ENCODE measurements at places on chromosomes 1 and 21. TPM values are rescaled to one million over a fixed set of nuclear protein-coding genes. Genes with fewer than 3 reads are reported as not detected.
A peak's percentile ranks its signal among the peaks of the same experiment; 100 is the strongest.

GRCh38 chr1:118204648-118205047 is 19.6 kb upstream of the SPAG17 start:
- H3K4me1 ChIP-seq = no peaks in the 10 kb centered on the region
- no peak for DNase-seq
- H3K4me3 ChIP-seq = no peak overlapping the region
- H3K27ac ChIP-seq = no peak overlapping the region
- no peaks in the 10 kb centered on the region for H3K27me3 ChIP-seq

DNA sequence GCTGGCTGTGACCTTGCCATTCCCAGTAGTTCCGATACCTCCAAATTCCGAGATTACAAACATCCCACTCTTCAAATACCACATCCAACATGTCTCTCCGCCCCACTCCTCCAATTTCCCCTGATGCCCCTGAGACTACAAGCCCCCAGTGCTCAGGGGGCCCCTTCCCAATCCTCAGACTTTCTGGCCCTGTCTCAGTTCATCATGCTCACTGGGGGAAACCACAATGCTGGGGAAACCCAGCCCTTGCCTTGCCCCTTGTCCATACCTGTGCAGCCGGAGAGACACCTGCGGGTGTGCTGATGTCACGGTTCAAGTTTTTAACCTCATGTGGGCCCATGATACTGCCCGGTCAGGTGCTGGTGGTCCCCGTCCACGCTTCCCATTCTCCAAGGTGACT is 226.6 kb downstream of the CAMTA1 start:
- no peaks in the 10 kb centered on the region for H3K36me3 ChIP-seq
- no peak for DNase-seq
- no peak overlapping the region for H3K4me3 ChIP-seq
- H3K27ac ChIP-seq = no peak overlapping the region

DNA sequence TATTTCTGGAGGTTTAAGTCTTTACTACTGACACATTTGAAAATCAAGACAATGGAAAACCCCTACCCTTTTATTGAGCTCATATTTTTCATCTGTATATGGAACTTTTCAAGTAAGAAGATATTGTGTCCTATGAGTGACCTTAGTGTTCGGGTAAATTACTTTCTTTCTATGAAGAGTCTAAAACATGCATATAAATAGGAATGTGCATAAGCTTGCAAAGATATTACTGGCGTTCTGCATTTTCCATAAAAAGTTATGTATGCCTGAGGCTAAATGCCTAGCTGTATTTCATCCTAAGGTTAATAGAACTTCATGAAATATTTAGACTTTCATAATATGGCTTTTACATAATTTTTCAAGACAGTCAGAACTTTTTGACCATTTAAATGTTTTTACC is 495.8 kb upstream of the ADAMTS5 start:
- no peaks in the 10 kb centered on the region for H3K36me3 ChIP-seq
- no peak overlapping the region for H3K4me3 ChIP-seq
- DNase-seq = no peak
- no peak overlapping the region for H3K27ac ChIP-seq
- no peaks in the 10 kb centered on the region for H3K4me1 ChIP-seq

- no peaks in the 10 kb centered on the region for H3K27me3 ChIP-seq
- H3K36me3 ChIP-seq = no peaks in the 10 kb centered on the region
- H3K4me1 ChIP-seq = peaks cover 11% of the 10 kb centered on the region
Measured at GRCh38 chr1:93021539-93022134, 57.4 kb upstream of the MTF2 start.

GRCh38 chr21:39720126-39720778 is 24.7 kb upstream of the IGSF5 start:
- no peaks in the 10 kb centered on the region for H3K36me3 ChIP-seq
- peaks cover 20% of the 10 kb centered on the region for H3K27me3 ChIP-seq
- no peak for DNase-seq
- H3K4me1 ChIP-seq = no peaks in the 10 kb centered on the region

DNA sequence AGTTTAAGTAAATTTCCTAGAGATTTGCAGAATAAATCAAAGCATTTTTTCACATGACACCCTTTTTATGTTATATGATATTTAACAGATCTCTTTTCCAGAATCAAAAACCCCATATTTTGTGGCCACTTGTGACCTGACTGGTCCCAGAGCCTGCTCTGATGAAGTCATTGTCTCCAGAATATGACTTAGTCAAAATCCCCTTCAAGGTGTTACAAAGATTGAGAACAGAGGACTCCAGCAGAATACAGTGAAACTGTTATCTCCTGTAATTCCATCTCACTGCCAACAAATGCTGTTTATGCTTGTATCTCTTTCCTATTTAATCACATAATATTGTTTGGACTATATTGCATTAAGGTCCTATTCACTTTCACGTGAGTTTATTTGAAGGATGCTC is 25.6 kb downstream of the RGS1 start:
- DNase-seq = no peak
- H3K4me1 ChIP-seq = peaks cover 16% of the 10 kb centered on the region
- no peaks in the 10 kb centered on the region for H3K36me3 ChIP-seq
- no peak overlapping the region for H3K27ac ChIP-seq
- H3K4me3 ChIP-seq = no peak overlapping the region

GRCh38 chr1:3914331-3914851 is 14.3 kb upstream of the C1orf174 start:
- H3K4me3 ChIP-seq = no peak overlapping the region
- peaks cover 20% of the 10 kb centered on the region for H3K4me1 ChIP-seq
- no peaks in the 10 kb centered on the region for H3K36me3 ChIP-seq
- DNase-seq = no peak
- H3K27ac ChIP-seq = no peak overlapping the region

GRCh38 chr1:23168079-23168444 is 594 bp downstream of the LUZP1 start:
- no peak for DNase-seq
- H3K27me3 ChIP-seq = no peaks in the 10 kb centered on the region
- H3K4me1 ChIP-seq = peaks cover 26% of the 10 kb centered on the region
- peak overlapping the region; percentile 96 for H3K4me3 ChIP-seq

- no peaks in the 10 kb centered on the region for H3K36me3 ChIP-seq
- H3K27ac ChIP-seq = no peak overlapping the region
- DNase-seq = no peak
- H3K4me1 ChIP-seq = no peaks in the 10 kb centered on the region
- H3K4me3 ChIP-seq = no peak overlapping the region
- no peaks in the 10 kb centered on the region for H3K27me3 ChIP-seq
Measured at GRCh38 chr1:68558321-68559026, 61.6 kb upstream of the DEPDC1 start.

DNA sequence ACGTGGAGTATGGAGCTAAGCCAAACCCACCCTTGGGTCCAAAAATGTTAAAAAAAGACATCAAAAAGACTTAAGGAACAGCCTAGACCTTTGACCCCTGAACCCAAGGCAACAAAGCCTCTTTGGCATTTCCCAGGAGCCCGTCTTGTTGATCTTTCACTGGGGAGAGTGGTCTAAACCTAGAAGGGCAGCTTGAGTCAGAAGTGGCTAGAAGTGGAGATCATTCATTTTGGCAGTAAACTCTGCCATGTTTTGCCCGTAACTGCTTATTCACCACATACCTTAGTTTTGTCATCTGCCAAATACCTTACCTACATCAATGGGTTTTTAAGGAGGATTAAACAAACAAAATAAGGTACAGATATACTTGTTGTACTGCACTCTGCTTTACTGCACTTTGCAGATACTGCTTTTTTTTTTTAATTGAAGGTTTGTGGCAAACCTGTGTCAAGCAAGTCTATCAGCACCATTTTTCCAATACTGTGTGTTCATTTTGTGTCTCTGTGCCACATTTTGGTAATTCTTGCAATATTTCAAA is 1.7 kb upstream of the CTSE start:
- no peak for DNase-seq
- H3K4me3 ChIP-seq = no peak overlapping the region
- H3K36me3 ChIP-seq = no peaks in the 10 kb centered on the region
- H3K27me3 ChIP-seq = no peaks in the 10 kb centered on the region

- no peaks in the 10 kb centered on the region for H3K36me3 ChIP-seq
- no peak overlapping the region for H3K27ac ChIP-seq
- H3K4me3 ChIP-seq = no peak overlapping the region
- H3K4me1 ChIP-seq = peaks cover 17% of the 10 kb centered on the region
- H3K27me3 ChIP-seq = peaks cover 8% of the 10 kb centered on the region
Measured at GRCh38 chr21:15122241-15122640, 57.4 kb upstream of the NRIP1 start.

GRCh38 chr1:103496014-103496635 is 29.4 kb upstream of the RNPC3 start:
- no peak overlapping the region for H3K4me3 ChIP-seq
- DNase-seq = no peak
- H3K27me3 ChIP-seq = peaks cover 12% of the 10 kb centered on the region
- no peaks in the 10 kb centered on the region for H3K4me1 ChIP-seq
- peaks cover 5% of the 10 kb centered on the region for H3K36me3 ChIP-seq

DNA sequence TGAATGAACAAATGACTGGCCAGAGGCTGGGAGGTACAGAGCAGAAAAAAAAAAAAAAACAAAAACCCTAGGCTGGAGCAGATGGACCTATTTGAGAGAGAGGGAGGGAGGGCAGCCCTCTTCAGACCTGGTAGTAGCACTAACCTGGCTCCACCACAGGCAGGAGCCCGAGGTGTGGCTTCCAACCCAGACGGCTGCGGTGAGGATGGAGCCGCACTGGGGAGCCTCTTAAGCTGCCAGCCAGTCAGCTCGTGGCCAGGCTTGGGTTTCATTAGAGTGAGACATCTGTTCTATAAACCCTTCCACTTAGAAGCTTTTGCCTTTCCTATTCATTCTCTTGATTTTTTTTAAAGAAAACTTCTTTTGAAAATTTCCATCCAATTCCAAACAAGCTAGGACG is 16.8 kb downstream of the LGR6 start:
- peaks cover 50% of the 10 kb centered on the region for H3K27me3 ChIP-seq
- no peaks in the 10 kb centered on the region for H3K36me3 ChIP-seq
- H3K27ac ChIP-seq = no peak overlapping the region
- H3K4me3 ChIP-seq = no peak overlapping the region
- no peak for DNase-seq

GRCh38 chr1:76033800-76034475 is 40.6 kb upstream of the ST6GALNAC3 start:
- H3K36me3 ChIP-seq = no peaks in the 10 kb centered on the region
- peaks cover 5% of the 10 kb centered on the region for H3K27me3 ChIP-seq

GRCh38 chr1:145995148-145995881 is 1.1 kb downstream of the TXNIP start:
- peaks cover 41% of the 10 kb centered on the region for H3K36me3 ChIP-seq
- DNase-seq = no peak
- H3K27ac ChIP-seq = peak overlapping the region; percentile 82
- no peaks in the 10 kb centered on the region for H3K27me3 ChIP-seq

- no peak overlapping the region for H3K27ac ChIP-seq
- no peaks in the 10 kb centered on the region for H3K27me3 ChIP-seq
- DNase-seq = no peak
- H3K4me3 ChIP-seq = no peak overlapping the region
Measured at GRCh38 chr1:245762396-245762910, 607.7 kb downstream of the KIF26B start.

DNA sequence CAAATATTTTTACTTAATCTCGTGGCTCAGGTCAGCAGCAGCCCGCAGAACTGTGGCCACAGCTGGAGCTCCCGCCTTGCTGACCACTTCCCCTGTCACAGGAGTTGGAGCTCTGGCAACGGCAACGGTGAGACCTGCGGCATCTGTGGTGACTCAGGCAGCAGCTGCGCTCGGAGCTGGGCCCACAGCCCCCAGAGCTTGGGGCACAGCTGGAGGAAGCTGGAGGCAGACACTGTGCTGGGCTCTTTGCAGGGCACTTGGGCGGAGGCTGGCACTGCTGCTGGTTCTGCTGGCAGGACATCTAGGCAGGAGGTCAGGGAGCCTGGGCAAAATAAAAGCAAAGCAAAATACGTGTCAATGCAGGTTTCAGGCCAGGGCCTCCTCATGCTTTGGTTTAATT is at the start of gene LCE3A:
LCE3A (minus strand) TSS at position 301 of the 400 bp plus-strand sequence; CDS start at position 301, 0 bp downstream.
- H3K27me3 ChIP-seq = peaks cover 34% of the 10 kb centered on the region
- H3K27ac ChIP-seq = no peak within 1 kb of the TSS
- no peak within 1 kb of the TSS for H3K4me3 ChIP-seq

GRCh38 chr1:234907940-234908405 is 220.7 kb downstream of the TOMM20 start:
- H3K4me3 ChIP-seq = no peak overlapping the region
- no peaks in the 10 kb centered on the region for H3K36me3 ChIP-seq
- no peaks in the 10 kb centered on the region for H3K27me3 ChIP-seq
- DNase-seq = no peak
- no peaks in the 10 kb centered on the region for H3K4me1 ChIP-seq
- H3K27ac ChIP-seq = no peak overlapping the region

- peaks cover 12% of the 10 kb centered on the region for H3K36me3 ChIP-seq
- peaks cover 5% of the 10 kb centered on the region for H3K4me1 ChIP-seq
- no peak overlapping the region for H3K4me3 ChIP-seq
- DNase-seq = no peak
- no peaks in the 10 kb centered on the region for H3K27me3 ChIP-seq
Measured at GRCh38 chr1:212820969-212821368, 26.5 kb downstream of the SPATA45 start.

GRCh38 chr21:46636181-46636512 is 673 bp downstream of the PRMT2 start:
- peaks cover 21% of the 10 kb centered on the region for H3K4me1 ChIP-seq
- peaks cover 4% of the 10 kb centered on the region for H3K36me3 ChIP-seq
- H3K27ac ChIP-seq = peak overlapping the region; percentile 67

DNA sequence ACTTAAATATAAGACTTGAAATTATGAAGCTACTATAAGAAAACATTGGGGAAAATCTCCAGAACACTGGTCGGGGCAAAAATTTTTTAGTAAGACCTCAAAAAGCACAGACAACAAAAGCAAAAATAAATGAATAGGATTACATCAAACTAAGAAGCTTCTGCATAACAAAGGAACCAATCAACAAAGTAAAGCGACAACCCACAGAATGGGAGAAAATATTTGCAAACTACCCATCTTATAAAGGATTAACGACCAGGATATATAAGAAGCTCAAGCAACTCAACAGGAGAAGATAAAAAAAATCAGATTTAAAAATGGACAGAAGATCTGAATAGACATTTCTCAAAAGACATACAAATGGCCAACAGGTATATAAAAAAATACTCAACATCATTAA is 19.1 kb downstream of the UCHL5 start:
- DNase-seq = no peak
- H3K4me1 ChIP-seq = peaks cover 34% of the 10 kb centered on the region
- no peak overlapping the region for H3K4me3 ChIP-seq

CSF1 gene
- polyA plus RNA-seq = not detected

SLAMF8 gene
- not detected for polyA plus RNA-seq

PLPP3 gene
- polyA plus RNA-seq = 1.8 TPM

OR13G1 gene
- polyA plus RNA-seq = not detected

FAM151A gene
- polyA plus RNA-seq = not detected

ATP1A4 gene
- not detected for polyA plus RNA-seq

HUNK gene
- polyA plus RNA-seq = not detected

ZBTB18 gene
- polyA plus RNA-seq = 9.6 TPM

NHLH1 gene
- polyA plus RNA-seq = not detected

OR10X1 gene
- polyA plus RNA-seq = not detected

BARHL2 gene
- not detected for polyA plus RNA-seq

ANGPTL1 gene
- 0.89 TPM for polyA plus RNA-seq

PCNX2 gene
- 5.4 TPM for polyA plus RNA-seq

CFHR1 gene
- not detected for polyA plus RNA-seq

IL22RA1 gene
- polyA plus RNA-seq = not detected
